ENCODE measurements at places on chromosomes 5 and 9.

GRCh38 chr5:74173241-74173640 lies 467.3 kb downstream of the ENC1 start:
- no peak for DNase-seq

DNA sequence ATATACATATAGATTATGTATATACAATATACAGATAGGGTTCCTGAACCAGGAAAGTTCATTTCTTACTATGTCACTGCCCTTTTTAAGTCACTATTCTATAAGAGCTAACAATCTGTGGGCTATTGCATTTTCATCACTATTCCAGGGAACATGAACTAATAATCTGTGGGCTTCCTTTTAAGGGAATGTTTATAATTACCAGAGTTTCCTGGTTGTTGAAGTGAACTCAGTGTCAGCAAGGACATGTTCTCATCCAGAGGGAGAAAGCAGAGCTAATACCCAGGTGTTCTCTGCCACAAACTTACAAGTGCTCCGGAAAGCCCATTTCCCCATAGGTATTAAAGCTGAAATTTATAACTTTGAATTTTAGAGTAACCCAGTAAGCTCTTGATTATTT lies 69.6 kb downstream of the CWC27 start:
- DNase-seq, result no peak

- no peak for DNase-seq
Observed at GRCh38 chr9:13589034-13589737, 309.7 kb upstream of the MPDZ start.

DNA sequence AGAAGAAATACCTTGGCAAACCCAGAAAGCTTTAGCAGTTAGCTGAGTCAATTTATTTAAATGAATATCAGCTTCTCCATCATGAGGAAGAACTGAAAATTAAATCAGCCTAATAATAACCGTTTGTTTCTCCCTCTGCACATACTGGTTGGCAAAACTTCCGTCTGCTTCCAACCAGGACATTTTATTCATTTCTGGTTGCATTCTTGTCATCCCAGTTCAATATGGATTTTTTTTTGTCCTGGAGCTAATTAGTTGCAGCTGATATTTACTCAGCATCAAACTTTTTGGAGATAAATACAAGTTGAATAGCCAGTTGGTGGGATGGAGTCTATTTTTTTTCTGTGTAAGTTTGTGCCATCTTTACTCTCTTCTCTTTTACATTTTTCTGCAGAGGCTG lies 126.5 kb upstream of the GDNF start:
- no peak for DNase-seq

DNA sequence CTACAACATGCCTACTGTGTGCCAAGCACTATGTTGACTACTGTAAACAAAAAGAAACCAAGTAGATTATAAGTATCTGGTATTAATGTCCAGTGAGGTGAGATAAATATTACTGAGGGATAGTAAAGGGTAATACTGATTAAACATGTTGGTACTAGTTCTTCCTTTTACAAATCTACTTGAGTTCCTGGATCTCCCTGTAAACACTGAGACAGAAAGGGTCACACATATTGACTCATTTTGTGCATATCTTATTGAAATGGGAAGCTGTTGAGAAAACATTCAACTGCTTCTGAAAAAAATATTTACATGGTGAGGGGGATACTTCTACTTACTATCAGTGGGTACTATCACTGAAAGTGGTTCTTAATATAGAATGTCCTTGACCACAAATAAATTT lies 24.3 kb downstream of the EFNA5 start:
- no peak for DNase-seq

GRCh38 chr9:114203410-114204140 lies 48.2 kb downstream of the COL27A1 start:
- DNase-seq, result no peak

DNA sequence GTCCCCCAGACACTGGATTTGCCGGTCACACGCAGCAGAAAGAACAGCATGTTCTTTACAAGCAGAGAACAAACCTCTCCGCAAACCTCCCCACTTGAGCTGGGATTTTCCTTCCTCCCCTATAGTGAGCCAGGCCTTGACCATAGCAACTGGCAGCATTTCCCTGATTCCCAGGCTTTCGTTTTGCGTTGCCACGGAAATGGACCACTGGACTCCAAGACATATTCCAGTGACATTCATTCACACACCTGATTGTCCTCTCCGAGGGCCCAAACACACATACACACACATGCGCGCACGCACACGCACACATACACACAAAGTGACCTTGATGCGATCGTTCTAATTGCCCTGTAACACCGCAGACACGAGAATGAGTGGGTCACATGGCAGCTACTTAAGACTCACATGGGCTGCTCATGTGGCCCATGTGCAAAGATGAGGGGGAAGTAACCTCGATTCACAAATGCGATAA lies 80.9 kb upstream of the CPEB4 start:
- no peak for DNase-seq

DNA sequence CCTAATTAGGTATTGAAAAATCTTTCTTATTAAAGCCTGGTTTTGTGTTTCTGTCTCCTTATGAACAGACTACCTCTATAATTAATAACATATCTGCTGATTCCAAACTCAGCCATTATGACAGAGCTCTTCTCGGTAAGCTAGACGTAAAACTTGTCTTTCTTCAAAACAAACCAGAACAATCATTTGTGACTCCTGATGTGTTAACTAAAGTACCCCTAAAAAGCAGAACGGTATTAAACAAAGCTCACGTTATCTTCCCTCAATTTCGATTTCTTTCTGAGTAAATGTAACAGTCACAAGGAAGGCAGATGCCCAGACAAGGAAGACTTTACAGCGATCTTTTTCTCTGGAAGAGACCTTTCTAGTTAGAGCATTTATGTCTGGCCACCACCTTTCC lies 1.8 kb downstream of the SEMA5A start:
- no peak for DNase-seq

GRCh38 chr9:15344191-15344590 lies 37.2 kb upstream of the TTC39B start:
- DNase-seq, result no peak

DNA sequence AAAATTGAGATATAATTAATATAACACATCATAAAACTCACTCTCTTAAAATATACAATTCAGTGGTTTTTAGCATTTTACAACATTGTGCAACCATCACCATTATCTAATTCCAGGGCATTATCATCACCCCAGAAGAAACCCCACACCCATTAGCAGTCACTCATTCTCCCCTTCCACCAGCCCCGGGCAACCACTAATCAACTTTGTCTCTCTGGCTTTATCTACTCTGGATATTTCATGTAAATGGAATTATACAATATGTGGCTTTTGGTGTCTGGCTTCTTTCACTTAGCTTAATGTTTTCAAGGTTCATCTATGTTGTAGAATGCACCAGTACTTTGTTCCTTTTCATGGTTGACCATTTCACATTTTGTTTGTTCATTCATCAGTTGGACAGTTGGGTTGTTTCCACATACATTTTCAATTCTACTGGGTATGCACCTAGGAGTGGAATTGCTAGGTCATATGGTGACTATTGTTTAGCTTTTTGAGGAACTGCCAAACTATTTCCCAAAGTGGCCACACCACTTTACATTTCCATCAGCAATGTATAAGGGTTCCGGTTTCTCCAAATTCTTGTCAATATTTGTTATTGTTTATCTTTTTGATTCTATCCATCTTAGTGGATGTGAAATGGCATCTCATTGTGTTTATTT lies 62.4 kb downstream of the MARCHF3 start:
- no peak for DNase-seq

DNA sequence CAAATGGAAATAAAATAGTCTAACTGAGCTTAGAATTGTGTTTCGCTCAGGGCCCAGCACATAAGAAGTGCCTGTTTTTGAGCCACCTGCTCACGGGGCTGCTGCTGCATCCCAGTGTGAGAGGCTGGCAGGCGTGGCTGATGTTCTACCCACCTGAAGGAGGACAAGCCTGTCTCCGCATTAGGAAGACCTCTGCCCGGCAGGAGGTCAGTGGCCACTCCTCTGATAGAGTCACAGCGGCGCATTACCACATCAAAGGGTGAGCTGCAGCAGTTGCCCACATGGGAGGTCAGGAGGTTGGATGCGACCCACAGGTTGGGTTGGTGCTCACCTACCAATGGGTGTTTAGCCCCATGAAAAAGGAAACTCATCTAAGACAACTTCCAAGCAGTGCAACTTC lies 3.7 kb upstream of the SLC6A7 start:
- no peak for DNase-seq

DNA sequence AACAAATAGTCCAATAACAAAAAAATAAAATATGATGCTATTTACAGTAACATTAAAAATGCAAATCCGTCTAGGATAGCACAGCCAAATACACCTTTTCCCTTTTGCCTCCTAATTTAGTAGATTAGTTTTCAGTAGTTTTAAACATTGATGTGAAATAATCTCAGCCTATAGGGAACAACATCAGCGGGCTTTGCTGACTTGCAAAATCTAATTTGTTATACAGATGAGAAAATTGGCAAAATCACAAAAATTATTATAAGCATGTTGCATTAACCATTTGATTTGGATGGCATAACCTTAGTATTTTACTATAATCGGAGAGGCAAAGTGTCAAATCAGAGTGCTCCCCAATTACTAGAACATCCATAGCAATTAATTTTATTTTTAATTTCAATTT lies 563.5 kb downstream of the CDH18 start:
- no peak for DNase-seq

DNA sequence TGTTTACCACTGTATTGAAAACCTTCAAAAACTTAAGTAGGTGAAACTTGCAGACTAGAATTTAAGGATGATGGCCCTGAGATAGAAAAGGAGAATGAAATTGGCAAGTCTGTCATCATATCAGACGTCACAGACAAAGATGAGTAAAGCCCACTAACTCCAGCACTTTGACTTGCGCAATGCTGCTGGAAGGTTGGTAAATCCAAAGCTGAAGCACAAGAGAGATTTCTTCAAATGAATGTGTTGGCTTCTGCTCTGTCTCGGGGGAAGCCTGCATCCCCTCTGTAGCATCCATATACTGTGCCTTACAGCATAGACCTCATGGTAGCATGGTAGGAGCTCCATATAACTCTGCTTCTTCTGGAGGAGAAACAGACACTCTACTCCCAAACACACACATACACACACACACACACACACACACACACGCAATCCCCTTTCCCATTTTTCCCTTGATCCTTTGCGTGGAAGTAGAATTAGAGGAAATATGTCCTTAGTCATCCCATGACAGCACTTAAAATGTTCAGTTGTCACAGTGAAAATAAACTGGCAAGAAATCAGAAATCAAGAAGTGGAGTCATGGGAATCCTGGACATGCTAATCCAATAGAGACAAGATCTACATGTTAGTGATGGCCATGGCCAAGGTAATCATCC lies 241.5 kb downstream of the NR3C1 start:
- DNase-seq, result no peak

DNA sequence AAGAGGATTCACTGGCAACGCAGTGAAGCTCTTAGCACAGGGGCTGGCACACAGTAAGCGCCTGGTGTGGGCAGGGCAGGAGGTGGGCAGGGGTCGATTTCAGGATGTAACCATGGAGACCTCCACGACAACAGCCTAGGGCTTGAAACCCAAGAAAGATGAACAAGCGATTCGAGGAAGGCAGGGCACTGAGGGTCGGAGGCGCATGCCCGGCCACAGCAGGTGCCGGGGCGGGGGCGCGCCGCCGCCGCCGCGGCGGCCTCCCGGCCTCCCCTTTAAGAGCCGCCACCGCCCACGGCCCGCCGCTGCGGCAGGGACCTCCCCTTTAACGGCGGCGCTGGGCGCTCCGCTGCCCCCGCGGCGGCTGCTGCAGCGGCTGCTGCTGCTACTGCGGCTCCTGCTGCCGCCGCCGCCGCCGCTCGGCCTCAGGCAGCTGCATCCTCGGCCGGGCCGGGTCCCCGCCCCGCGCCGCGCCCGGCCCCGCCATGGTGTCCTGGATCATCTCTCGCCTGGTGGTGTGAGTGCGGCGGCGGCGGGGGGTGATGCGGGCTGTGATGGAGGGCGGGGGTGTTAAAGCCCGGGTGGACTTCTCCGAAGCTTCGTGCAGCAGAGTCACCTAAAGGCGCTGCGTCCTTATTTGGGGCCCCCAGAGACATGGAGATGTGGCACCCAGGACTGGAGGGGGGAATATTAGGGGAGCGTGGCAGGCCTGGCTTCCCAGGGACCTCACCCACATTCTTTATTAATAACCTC lies at the start of gene REEP2:
Gene REEP2 (plus strand): TSS at position 334 of the 753 bp plus-strand sequence. CDS start 152 bp downstream, at position 486.
- no peak for DNase-seq

DNA sequence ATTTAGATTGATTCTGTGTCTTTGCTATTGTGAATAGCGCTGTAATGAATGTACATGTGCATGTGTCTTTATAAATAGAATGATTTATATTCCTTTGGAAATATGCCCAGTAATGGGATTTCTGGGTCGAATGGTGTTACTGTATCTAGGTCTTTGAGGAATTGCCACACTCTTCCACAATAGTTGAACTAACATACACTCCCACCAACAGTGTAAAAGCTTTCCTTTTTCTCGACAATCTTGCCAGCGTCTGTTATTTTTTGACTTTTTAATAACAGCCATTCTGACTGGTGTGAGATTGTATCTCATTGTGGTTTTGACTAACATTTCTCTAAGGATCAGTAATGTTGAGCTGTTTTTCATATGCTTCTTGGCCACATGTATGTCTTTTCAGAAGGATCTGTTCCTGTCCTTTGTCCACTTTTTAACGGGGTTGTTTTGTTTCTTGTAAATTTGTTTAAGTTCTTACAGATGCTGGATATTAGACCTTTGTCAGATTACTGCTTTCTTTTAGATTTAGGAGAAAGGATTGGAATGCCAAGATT lies 125.0 kb upstream of the NR5A1 start:
- DNase-seq, result no peak

DNA sequence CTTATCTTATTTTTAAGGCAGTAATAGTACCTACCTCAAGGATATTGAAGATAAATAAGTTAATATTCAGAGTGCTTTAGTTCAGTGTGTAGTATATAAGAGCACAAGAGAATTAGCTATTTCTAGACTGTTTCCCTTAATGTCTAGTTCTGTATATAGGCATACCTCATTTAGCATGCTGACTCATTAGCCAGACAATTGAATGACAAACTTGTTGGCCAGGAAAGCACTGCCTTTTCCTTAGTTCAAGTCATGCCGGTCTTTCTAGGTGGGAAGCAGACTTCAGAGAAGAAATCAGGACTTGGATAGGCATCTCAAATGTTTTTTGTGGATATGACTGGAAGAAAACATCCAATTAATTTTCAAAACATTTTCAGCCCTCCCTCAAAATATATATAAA lies 3.2 kb upstream of the FBXO4 start:
- DNase-seq, result no peak

DNA sequence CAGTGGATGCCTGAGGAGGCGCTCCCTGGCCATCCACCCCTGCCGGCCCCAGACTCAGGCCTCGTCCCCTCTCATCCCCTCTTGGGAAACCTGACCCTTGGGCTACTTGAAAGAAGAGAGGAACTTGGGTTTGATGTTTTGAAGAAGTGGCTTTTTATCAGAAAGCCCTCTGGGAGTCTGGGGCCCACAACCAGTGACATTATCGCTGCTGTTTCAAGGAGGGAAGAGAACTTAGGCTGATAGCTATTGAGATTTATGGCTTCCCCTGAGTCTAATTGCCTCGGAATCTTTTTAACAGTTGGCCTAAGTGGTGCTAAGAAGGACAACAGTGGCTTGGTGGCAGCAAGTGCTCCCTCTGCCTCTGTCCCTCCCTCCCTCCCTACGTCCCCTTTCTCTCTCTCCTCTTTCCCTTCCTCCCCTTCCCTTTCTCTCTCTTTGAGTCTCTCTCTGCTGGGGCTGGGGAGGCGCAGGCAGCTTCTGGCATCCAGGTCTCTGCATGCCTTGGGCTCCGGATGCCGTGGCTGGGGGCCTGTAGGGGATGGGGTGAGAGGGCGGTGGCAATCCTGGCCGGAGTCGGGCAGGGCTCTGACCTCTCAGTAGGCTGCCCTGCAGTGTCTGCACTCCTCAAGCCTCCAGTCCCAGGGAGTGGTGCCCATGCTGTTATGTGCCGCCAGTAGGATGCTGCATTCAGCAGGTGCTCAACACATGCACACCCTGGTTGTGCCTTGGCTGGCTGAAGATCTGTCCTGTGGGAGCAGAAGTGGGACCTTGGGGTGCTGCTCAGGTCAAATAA lies 49.6 kb upstream of the RXRA start:
- DNase-seq, result no peak
